ENCODE measurements at places on chromosomes 6 and 20.

DNA sequence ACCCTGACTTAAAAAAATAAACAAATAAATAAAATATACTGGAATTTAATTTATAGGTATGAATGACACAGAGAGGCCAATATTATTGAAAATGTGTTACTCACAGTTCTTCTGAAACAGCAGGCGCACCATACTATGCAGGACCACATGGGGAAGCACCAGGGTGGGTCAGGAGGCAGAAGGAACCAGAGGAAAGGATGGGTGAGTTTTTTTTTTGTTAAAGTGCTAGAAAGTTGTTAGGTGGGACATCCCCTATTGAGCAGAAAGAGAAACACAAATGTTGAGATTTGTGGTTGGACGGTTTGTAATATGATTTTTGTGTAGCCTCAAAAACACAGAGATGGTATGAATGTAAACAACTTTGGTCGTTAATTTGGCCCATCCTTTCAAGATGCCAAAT, 26.0 kb downstream of the PTPRA start:
- DNase-seq: no peak

- DNase-seq: no peak
These were observed 179.3 kb upstream of the DTNBP1 start for GRCh38 chr6:15841937-15842726.

- no peak for DNase-seq
These were observed 18.3 kb downstream of the VAPB start for GRCh38 chr20:58407201-58407873.

DNA sequence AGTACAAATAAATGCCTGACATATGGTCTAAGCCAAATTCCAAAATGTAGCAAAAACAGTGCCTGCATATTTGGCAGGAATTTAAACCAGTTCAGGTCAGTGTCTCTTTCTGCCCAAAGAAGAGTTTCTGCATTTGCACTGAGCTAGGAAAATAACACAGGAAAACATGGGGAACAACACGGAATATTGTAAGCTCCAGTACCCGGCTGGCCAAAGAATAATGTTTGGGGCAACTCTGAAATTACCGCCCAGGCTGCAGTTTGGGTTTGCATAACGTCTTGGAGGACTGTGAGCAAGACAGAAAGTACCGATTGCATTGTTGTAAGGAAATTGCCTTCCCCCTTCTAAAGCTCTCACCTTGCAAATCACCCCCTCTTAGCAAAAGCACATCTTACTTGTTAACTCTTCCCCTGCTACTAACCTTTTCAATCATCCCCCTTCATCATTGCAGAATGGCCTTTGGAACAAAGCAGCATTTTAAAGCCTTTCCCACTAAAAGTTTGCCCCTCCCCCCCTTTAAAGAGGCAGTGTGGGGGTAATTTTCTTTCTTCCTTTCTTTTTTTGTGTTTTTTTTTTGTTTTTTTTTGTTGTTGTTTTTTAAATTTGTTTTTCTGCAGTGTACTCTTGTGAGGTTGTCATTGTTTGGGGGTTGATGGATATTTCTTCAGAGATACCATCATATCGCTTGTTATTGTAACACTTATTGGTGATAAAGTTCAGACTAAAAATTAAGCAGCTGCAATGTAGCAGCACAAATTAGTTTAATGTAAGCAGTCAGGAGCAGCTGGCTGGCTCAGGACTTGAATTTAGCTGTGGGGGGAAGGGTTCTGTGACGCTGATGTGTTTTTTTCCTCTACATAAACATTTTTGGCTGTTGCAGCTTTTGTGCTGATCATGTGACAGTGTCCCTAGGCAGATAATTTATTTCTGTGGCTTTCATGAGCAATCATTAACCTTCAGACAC, 100.0 kb upstream of the CITED2 start:
- DNase-seq: no peak

DNA sequence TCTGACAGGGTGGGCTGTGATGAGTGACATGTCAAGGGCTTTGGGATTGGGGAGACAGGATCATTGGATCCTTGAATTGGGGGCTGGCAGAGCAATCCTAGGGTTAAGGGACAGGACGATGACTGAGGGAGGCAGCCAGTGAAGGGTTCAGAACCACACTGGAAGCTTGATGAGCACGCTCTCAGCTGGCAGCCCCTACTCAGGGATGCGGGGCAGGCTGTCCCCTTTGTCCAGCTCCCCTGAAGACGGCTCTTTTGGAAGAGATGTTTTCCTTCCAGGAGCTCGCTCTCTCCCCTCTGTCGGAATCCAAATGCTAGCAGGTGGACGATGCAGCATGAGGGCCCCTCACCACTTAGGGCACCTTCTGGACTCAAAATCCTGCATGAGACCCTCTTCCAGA, 8.4 kb downstream of the TGM3 start:
- no peak for DNase-seq

DNA sequence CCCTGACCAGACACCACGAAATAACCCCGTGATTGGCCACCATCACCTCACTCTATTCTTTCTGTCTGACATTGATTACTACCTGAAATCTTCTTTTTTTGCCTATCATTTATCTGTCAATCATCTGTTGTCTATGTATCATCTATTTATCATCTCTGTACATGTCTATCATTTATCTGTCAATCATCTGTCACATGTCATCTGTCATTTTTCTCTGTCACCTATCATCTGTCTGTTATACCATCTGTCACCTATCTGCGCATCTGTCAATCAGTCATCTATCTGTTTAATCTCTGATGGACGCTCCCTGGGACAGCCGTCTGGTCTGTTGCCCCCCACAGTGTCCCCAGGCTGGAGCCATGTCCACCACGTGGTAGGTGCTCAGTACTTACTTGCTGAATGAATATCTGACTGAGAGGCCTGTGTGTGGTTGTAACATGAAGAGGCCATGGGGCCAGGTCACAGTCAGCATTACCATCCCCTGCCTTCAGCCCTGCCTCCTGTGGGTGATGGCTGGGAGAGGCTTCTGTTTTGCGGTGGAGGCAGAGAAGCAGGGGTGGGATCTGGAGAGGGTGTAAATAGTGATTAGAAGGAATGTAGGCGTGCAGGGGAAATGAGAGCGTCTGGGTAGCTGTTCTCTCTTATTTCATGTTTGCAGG, 302.7 kb downstream of the QKI start:
- DNase-seq: no peak

DNA sequence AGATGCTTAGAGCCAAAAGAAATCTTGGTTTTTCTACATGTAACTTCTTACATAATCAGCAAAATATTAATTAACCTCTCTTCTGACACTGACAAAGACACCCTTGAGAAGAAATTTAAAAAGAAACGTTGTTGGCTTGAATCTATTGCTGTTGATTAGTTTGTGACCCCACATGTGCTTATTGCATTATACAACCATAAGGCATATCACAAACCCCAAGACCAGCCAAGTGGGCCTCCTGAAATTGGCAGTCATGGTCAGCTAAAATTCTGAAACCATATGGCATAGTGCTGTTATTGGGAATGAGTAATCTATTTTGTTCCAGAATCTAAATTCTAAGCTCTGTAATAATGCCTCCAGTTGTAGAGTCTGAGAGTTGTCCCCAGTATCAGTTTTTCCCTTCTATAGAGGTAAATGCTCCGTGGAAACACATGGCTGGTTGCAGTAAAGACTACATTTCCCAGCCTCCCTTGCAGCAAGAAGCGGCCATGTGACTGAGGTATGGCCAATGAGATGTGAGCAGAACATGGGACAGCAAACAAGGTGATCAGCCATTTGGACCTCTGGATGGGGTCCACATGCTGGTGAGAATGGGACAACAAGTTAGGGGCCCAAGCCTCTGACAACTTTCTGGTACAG, 42.3 kb upstream of the PTPN1 start:
- peak; percentile 11 for DNase-seq

GRCh38 chr20:33945391-33946081, 48.2 kb upstream of the RALY start:
- no peak for DNase-seq

- DNase-seq: no peak
These were observed 9.4 kb downstream of the DCBLD1 start for GRCh38 chr6:117491916-117492315.

DNA sequence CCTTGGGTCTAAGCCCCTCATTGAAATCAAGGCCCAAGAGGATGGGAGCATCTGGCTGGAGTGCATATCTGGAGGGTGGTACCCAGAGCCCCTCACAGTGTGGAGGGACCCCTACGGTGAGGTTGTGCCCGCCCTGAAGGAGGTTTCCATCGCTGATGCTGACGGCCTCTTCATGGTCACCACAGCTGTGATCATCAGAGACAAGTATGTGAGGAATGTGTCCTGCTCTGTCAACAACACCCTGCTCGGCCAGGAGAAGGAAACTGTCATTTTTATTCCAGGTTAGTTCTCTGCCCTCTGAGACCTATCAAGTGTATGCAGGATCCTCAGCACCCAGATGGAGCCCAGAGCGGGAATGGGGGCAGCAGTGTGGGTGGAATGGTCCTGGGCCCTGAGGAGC, 5.1 kb downstream of the BTN2A2 start:
- DNase-seq: no peak

- DNase-seq: no peak
These were observed 78.7 kb downstream of the SLC2A10 start for GRCh38 chr20:46787991-46788762.

- no peak for DNase-seq
These were observed 62.7 kb downstream of the TAF4 start for GRCh38 chr20:62002882-62003480.

GRCh38 chr6:16670183-16670582, 91.1 kb downstream of the ATXN1 start:
- DNase-seq: no peak

GRCh38 chr6:98942263-98942803, 5.4 kb downstream of the FBXL4 start:
- DNase-seq: no peak

DNA sequence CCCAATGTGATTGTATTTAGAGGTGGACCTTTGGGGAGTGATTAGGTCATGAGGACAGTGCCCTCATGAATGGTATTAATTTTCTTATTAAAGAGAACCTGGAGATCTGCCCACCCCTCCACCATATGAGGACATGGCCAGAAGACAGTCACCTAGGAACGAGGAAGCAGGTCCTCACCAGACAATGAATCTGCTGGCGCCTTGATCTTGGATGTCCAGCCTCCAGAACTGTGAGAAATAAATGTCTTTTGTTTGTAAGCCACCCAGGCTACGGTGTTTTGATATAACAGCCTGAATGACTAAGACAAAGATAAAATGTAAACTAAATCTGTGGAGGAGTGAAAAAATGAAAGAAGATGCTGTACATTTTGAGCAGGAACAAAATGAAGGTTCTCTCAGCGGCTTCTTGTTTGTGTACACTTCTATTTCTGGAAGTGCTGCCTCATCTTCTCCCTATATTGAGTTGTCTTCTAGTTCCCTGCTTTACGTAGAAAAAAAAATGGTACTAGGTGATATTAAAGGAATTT, 1.5 kb upstream of the IPCEF1 start:
- no peak for DNase-seq

DNA sequence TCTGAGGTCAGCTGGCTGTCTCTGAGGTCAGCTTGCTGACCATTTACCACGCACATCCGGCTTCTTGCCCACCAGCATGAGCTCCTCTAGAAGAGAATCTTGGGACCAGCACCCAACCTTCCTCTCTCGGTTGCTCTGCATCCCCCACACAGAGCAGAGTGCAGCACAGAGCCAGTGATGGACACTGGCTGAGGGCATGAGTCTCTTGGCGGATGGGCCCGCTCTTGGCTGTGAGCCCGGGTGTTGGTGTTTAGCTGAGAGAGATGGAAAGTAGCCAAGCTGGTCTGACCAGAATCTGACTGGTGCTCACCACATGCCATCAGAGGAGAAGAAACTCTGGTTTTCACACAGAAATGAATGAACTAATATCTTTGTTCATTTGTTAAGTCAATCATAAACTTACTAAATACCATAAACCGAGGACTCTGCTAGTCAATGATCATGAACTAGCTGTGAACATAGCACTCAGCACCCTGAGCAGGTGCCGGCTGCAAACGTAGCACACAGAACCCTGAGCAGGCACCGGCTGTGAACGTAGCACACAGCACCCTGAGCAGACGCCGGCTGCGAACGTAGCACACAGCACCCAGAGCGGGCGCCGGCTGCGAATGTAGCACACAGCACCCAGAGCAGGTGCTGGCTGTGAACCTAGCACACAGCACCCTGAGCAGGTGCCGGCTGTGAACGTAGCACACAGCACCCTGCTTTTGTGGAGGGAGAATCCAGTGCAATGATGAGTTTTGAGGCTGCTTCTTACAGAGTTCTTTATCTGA, 10.4 kb upstream of the THBS2 start:
- no peak for DNase-seq

DNA sequence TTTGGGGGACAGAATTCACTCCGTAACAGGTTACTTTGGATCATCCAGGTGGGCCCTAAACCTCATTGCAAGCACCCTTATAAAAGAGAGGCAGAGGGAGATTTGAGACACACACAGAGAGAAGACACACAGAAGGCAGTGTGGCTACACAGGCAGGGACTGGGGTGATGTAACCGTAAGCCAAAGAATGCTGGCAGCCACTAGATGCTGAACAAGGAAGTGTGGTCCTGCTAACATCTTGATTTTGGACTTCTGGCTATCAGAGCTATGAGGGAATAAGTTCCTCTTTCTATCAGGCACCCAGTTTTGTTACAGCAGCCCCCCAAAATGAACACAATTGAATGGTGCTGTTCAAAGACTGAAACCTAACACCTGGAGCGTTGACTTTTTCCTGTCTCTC, 191.3 kb upstream of the MYLIP start:
- no peak for DNase-seq

- DNase-seq: no peak
These were observed 14.7 kb downstream of the HIVEP1 start for GRCh38 chr6:12026833-12027232.

DNA sequence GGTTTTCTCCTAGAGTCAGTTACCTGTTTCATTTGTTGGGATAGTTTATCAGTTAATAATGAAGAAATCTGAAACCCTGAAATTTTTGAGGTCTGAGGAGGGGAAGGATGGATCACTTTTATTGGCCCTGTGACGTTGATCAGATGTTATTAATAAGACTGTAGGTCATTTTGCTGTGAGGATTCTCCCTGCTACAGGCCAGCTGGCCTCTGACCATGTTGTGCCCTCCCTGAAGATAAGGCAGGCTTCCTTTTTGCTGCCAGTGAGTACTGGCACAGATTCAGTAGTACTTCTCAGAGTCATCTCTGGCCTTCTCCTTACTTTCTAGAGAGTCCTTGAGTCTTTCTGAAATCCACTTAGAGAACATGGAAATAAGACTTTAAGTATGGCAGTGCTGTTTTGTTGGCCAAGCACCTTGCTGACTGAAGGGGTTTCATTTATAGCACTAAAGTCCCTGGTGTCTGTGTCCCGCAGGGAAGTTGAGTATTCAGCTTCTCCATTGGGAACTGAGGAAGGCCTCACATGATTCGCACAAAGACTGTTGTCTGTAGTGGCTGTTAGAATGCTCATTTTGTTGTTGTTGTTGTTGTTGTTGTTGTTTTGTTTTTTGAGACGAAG, 202.6 kb downstream of the DTNBP1 start:
- DNase-seq: no peak

- DNase-seq: no peak
These were observed 374.2 kb downstream of the SMOC2 start for GRCh38 chr6:168815229-168815628.

GRCh38 chr6:15349379-15349778, 103.5 kb downstream of the JARID2 start:
- no peak for DNase-seq

DNA sequence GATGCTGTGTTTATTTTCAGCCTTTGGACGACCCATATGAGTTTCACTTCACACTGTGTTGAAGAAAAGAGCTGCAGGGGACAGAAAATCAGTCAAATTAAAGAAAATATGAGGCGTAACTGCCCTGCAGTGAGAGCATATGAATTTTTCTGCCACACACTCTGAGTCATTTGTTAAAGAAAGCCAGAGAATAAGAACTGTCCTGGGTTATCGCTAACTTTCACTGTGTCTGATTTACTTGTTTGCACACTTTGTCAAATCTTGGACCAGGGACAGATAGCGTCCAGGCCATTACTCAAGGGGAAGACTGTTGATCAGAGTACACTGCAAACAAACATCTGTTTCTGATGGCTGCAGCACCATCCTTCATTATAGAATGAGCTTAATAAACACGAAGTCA, 126.8 kb upstream of the AGPAT4 start:
- DNase-seq: no peak

All from stimulated activated CD4-positive, alpha-beta T cell treated with anti-CD3 and anti-CD28 coated beads, Interleukin-1b, Interleukin-23, amount 100 ng/mL, for 4 hours (primary cell).